ENCODE measurements at places on chromosomes 13 and 19. TPM values are rescaled to one million over a fixed set of nuclear protein-coding genes. Genes with fewer than 3 reads are reported as not detected.

The IGFL3 gene
- total RNA-seq = not detected

GRCh38 chr19:49904136-49904535 lies 7.4 kb upstream of the IL4I1 start:
- DNase-seq = no peak

The ZFP82 gene
- total RNA-seq = 1.2 TPM

DNA sequence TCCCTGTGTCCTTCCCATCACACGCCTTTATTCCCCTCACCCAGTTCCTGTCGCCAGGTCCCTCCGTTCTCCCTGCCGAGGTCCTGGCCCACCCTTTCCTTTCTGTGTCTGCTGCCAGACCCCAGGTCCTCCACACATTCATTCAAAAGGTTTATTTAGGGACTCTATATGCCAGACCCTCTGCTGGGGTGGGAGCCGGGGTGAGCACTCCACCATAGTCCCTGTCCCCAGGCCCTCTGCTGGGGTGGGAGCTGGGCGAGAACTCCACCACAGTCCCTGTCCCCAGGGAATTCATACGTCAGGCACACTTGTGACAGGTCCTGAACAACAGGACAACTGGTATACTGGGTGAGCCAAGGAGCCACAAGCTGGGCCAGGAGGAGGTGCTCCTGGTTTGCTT lies 34.4 kb upstream of the TUBGCP3 start:
- DNase-seq = no peak

- DNase-seq = no peak
Observed at GRCh38 chr19:46191972-46192371, 37.6 kb upstream of the IGFL1 start.

GRCh38 chr13:78736142-78736541 lies 77.2 kb upstream of the OBI1 start:
- no peak for DNase-seq

- DNase-seq = no peak
Observed at GRCh38 chr13:99378985-99379733, 72.0 kb upstream of the GPR183 start.

- no peak for DNase-seq
Observed at GRCh38 chr19:38006361-38007045, 99.5 kb downstream of the SIPA1L3 start.

- DNase-seq = no peak
Observed at GRCh38 chr13:52411629-52412028, 5.7 kb upstream of the THSD1 start.

The MEF2B gene
- 0.87 TPM for total RNA-seq

GRCh38 chr19:4186087-4186993 lies 3.9 kb downstream of the ANKRD24 start:
- peak; percentile 67 for DNase-seq

GRCh38 chr13:98826146-98826545 lies 73.7 kb upstream of the SLC15A1 start:
- DNase-seq = no peak

GRCh38 chr13:76296751-76297150 lies 589.5 kb downstream of the KCTD12 start:
- DNase-seq = no peak

GRCh38 chr13:51935326-51936171 lies 73.8 kb downstream of the CCDC70 start:
- DNase-seq = no peak

GRCh38 chr19:48340995-48341394 lies 15.6 kb downstream of the EMP3 start:
- no peak for DNase-seq

DNA sequence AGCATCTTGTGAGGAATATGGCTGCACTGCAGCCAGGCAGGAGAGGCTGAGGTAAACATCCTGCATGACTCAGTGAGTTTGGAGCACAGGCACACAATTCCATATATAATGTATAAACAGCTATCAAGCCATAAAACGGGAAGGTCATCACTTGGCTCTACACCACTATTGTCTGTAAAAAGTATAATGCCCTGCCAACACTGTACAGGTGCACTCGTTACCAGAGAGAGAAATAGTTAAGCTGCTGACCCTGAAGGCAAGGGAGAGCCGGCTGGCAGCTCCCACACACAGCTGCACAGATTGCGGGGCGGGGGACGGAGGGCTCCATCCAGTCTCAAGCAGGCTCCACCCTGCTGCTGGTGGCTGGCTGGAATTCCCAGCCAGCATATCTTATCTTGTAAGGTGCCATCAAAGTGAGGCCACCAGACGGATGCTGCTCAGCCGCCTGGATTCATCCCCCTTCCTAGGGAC lies 668.1 kb downstream of the SLITRK5 start:
- no peak for DNase-seq

The SF3A2 gene
- total RNA-seq = 36.1 TPM

DNA sequence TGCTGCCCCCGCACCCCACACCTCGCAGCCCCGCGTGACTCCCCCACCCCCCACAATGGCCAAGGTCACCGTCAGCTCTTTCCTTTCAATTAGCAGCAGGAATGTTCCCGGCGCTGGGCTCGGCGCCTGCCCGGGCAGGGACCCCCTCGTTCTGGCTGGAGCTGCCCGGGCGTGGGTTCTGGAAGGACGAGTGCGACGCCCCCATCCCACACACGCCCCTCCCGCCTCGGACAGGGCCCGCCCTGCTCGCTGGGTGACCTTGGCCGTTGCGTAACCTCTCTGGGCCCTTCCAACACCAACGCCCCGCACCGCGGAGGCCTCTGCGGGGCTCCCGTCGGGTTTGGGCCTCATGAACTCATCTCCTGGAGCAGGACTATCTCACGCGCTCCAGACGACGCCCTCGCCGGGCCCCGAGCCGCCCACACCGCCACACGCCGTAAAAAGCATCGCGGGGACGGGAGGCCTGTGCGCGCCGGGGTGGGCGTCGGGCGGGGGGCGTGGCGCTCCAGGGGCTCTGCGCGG lies 10.3 kb downstream of the PALM start:
- DNase-seq = no peak

GRCh38 chr13:40061466-40062450 lies 406.3 kb downstream of the COG6 start:
- DNase-seq = peak; percentile 55

GRCh38 chr13:44120043-44120442 lies 240.3 kb downstream of the LACC1 start:
- no peak for DNase-seq

The CEACAM16 gene
- not detected for total RNA-seq

DNA sequence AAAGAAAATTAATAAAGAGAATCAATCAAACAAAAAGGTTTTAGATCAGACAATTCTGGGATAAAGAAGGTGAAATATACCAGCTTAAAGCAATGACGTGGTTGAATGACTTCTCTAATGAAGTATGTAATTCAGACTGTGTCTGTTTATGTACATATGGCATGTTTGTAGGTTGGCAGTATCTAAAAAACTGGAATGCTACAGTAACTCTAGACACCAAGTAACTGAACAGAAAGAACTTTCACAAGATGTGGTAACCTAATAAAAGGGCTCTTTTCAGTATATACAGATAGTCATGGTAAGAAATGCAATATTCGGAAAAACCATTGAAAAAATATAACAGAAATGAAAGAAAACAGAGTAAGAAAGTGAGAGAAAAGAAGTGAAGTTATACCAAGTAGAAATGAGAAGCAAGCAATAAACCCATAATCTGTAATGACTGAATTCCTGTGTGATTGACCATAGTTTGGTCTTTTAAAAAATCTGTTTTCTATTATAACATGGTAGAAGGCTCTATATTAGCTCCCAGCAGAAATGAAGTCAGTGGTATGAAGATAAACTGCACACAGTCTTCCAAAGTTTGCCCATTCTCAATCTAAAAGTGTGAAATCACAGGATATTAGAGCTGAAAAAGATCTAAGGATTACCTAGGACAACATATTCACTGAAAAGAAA lies 31.4 kb downstream of the ELF1 start:
- no peak for DNase-seq

Measured in pancreas (tissue), 10 donors.